ENCODE measurements at places on chromosomes 5 and 9.

DNA sequence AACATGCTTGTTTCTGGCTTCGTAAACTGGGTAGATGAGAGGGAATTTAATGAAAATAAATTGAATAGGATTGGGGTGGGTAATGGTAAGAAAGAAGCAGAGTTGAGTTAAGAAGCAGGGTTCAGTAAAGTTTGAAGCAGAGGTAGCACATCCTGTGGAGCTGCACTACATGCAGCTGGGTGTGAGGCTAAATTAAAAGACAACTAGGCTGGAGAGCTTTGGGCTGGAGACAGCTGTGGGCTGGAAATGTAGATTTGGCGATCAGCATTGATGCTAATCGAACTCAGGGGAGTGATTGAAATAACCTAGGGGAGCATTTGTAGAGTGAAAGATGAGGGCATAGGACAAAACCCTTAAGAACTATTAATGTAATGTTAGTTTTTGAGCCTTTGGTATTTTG is 35.6 kb downstream of the CDC42SE2 start:
- no peak for DNase-seq

- no peak for DNase-seq
Measured at GRCh38 chr5:130092991-130093390, 188.7 kb downstream of the CHSY3 start.

- no peak for DNase-seq
Measured at GRCh38 chr9:7073706-7074105, 315.9 kb downstream of the KDM4C start.

DNA sequence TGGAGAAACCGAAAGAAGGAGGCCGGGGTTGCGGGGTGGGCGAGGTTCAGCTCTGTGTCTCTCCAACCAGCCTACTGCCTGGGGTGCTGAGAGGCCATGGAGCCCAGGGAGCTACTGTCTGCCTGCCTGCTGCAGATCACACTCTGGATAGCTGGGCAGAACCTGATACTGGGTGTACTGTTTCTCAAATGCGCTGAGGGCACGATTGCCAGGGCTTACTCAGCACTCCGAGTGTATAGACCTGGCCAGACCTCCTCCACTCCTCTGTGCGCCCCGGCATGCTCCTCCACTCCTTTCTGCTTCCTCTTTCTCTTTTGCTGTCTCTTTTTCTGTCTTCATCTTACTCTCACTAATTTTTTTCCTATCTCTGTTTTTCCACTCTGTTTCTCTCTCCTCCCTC is 215.1 kb downstream of the PAPPA start:
- no peak for DNase-seq

- DNase-seq, result peak; percentile 94
Measured at GRCh38 chr9:112751056-112751795, 666 bp downstream of the SNX30 start.

DNA sequence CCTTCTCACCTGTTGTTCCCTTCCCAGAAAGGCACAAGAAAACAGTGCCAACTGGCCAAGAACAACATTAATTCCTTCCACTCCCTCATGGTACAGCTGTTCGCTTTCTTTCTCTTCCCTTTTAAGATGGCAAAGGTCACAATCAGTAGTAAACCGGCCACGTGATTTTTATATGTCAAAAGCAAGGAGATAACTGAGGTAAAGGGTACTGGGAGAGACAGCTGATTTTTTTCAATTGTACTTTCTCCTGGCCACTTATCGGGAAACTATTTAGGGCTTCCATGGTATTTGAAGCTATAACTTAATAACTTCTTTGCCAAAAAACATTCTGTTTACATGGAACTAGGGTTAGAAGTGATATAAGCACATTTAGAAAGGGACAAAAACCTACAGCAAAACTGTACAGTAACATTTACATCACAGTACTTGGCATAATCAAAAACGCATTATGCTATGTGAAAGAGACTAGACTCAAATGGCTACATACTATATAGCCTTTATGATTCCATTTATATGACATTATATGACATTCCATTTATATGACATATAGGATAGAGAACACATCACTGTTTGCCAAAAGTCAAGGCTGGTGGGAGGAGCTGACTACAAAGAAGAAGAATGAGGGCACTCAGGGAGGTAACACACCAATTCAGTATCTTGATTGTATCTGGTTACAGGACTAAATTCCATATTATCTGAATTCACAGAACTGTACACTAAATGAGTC is 24.8 kb downstream of the PLPP1 start:
- DNase-seq, result no peak

DNA sequence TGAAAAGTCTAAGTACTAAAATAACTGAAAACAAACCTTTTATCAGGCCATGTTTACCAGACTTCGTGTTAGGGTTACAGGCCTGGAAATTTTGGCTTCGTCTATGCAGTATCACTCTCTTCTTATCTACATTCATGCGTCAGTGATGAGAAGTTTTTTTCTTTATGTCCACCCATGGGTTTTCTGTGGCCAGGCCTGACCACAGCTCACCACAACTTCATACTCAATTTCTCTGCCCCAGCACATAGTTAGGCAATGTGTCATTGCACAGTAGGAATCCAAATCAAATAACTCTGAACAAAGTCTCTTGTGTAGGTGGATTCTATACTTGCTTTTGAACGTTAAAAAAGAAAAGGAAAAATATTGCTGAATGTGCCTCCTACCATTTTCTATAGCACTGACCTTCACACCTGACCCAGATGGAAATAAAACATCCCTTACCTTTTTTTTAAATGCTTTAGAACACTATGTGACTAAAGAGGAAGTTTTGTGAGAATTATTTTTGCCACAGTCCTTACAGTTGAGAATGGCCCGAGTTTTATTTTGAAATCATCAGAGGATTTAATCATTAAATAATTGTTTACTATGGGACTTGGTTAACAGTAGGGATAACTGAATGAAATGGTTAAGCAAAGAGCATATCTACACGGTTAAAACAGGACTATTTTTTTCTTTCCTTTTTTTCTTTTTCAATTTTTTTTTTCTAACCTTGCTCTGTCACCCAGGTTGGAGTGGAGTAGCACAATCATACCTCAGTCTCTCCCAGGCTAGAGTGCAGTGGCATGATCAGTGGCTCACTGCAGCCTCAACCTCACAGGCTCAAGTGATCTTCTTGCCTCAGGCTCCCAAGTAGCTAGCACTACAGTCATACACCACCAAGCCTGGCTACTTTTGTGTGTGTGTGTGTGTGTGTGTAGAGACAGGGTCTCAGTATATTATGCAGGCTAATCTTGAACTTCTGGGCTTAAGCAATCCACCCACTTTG is 1247.0 kb upstream of the ACO1 start:
- peak; percentile 29 for DNase-seq

GRCh38 chr9:20692554-20692953 is 8.5 kb downstream of the FOCAD start:
- DNase-seq, result no peak

GRCh38 chr5:94849821-94850736 is 231.6 kb downstream of the SLF1 start:
- no peak for DNase-seq

DNA sequence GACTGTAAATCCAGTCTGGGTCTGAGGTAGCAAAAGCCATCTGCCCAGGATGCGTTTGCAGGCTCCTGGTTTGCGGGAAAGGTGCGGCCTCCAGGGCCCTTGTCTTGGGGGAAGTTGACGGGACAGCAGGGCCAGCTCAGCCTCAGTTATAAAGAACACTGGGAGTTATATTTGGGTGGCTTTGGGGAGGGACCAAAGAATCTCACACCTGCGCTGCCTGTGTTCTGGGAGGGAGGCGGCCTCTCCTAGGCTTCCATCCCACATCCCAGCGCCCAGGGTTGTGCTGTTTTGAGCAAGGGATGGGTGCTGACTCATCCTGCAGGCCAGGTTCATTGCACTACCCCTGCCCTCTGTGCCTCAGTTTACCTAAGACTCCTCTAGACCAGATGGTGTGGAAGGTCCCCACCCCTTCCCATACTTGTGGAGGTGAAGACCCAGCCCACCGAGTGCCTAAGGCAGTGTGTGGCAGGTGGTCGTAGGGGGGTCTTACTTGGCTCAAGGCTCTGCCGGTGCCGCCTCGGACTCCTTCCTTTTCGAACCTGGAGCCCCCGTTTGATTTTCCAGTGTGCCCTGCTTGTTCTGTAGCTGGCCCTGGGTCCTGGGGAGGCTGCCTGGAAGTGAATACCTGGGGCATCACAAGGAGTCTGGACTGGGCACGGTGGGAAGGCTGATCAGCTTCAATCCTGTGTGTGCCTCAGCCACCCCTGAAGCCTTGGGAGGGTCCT is 39.3 kb upstream of the FCN2 start:
- no peak for DNase-seq

DNA sequence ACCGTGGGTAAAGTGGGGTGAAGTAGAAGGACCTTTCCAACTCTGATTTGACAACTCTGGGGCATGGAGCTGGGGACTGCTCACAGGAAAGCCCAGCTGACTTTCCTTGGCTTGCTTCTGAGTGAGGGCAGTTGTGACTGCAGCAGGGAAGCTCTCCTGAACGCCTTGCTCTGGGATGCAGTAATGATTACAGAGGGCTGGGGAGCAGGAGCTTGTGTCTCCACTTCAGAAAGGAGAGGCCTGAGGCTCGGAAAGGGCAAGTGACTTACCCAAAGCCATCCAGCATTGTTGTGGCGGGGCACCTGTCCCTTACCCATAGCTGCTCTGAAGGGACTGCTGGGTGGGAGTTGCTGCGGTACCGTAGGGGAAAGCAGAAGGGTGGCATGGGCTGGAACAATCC is 41.2 kb downstream of the GSN start:
- DNase-seq, result no peak

- no peak for DNase-seq
Measured at GRCh38 chr5:180598316-180598701, 7.0 kb upstream of the SCGB3A1 start.

- DNase-seq, result no peak
Measured at GRCh38 chr5:174084691-174085154, 39.2 kb downstream of the NSG2 start.

DNA sequence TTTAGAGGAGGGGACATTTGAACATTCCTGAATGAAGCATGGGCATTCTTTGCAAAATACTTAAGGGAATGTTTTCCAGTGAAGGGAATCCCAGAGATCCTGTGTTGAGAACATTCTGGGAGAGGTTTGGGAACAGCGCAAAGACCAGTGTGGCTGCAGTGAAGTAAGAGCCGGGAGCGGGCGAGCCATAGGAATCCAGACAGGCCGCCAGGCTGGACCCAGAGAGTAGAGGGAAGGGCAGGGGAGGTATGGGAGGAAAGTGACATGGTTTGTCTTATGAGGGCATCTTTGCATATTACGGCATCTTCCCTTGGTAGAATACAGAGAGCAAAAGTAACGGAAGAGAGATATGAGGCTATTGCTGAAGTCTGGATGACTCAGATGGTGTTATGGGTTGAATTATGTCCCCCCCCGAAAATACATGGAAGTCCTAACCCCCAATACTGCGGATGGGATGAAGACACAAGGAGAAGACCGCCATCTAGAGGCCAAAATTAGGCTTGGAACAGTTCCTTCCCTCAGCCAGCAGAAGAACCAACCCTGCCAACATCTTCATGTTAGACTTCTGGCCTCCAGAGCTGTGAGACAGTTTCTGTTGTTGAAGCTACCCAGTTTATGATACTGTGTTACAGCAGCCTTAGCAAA is 268.2 kb downstream of the MAST4 start:
- no peak for DNase-seq

DNA sequence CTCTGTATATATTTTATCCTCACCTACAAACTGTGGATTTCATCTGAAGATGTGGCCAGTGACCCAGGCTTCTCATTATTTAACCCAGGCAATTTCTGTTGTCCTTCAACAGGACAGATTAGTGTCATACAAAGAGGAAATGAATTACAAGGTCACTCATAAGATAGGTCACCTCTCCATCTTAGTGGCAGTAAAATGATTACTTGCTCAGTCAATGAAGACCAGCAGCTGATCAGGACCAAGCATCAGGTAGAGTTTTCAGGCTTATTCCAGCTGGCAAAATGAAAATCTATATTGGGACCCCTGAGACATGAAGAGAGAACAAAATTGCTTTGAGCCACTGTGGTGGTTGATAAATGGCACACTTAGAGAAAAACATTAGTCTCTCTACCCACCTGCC is 135.2 kb upstream of the PRDM9 start:
- no peak for DNase-seq

- peak; percentile 23 for DNase-seq
Measured at GRCh38 chr9:81032030-81032572, 657.2 kb downstream of the TLE1 start.

DNA sequence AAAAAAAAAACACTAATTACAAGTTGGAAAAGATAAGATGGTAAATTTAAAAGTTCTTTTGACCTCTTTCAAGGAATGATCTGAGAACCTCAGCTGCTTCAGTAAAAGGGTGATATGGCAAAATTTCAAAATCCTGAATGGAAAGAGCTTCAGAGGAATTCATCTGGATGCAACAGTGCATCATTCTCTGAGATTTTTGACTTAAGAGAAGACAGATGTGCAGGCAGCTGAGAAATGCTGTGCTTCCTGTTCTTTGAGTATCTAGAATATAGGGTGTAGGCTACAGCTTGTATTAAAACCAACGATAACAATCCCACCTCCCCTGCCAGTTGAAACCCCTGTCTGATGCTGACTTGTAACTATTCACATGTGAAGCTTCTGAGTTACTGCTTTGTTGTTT is 6.2 kb downstream of the FRMPD1 start:
- no peak for DNase-seq

GRCh38 chr5:67805666-67806348 is 409.7 kb upstream of the PIK3R1 start:
- DNase-seq, result no peak

DNA sequence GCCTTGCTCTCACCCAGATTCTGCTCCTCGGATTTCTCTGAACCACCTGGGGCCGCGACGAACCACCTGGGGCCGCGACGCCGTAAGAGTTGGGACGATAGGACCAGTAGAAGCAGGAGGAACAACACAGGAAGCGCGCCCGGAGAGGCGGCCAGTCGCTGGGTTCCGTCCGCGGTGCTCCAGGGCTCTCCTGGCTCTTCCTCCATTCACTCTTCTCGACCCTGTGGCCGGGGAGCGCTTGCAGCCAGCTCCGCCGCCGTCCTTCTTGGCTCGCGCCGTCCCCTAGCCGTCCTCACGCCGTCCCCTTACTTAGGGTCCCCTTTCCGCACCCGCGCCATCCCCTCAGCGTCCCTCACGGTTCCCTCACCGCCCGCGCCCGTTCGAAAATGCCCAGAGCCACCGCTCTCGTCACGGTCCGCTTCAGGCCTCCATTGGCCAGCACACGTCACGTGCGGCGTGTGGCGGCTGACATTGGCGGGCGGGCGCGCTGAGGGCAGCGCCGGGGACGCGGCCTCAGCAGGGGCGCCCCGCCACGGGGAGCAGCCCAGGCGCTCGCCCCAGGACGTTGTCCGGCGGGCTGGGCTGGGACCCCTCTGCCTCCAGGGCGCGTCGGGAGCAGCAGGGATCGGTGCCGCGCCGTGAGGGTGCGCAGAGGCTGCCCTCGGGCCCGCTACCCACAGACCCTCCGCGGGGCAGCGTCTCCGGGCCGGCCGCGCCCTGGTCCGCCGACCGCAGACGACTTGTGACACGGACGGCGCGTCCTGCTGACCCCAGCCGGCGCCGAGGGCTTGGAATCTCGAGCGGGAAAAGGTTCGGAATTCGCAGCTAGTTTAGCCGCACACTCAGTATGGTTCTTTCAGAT is 53.7 kb upstream of the PTPDC1 start:
- peak; percentile 97 for DNase-seq

DNA sequence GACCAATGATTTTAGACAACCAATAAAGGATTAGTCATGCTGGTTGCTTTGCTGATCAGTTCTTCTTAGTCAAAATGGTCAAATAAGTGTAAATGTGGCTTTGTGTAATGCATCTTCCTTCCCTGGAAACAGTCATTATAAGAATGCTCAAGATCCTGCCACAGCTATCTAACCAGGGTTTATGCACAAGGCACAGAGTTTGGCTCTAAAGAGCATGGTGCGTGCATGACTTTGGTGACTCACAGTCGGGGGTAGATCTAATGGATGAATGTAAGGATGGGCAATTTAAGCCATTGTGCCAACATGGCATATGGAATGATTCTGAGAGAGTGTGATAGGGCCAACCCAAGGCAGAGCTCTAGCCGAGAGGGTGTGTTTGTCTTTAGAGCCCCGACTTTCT is 6.5 kb downstream of the LIX1 start:
- DNase-seq, result no peak
